ENCODE measurements at places on chromosomes 5 and 9. TPM values are rescaled to one million over a fixed set of nuclear protein-coding genes. Genes with fewer than 3 reads are reported as not detected.
A peak's percentile ranks its signal among the peaks of the same experiment; 100 is the strongest.

- no peaks in the 10 kb centered on the region for H3K27me3 ChIP-seq
- peaks cover 3% of the 10 kb centered on the region for H3K4me1 ChIP-seq
- no peak overlapping the region for H3K4me3 ChIP-seq
- DNase-seq = no peak
- H3K36me3 ChIP-seq = peaks cover 18% of the 10 kb centered on the region
- peak overlapping the region; percentile 86 for H3K27ac ChIP-seq
Observed at GRCh38 chr9:109101810-109102209, 17.9 kb downstream of the TMEM245 start.

GRCh38 chr9:126687930-126688461, 74.3 kb downstream of the LMX1B start:
- no peaks in the 10 kb centered on the region for H3K4me1 ChIP-seq
- H3K27me3 ChIP-seq = peaks cover 30% of the 10 kb centered on the region
- H3K36me3 ChIP-seq = no peaks in the 10 kb centered on the region

- no peak overlapping the region for H3K27ac ChIP-seq
- no peaks in the 10 kb centered on the region for H3K27me3 ChIP-seq
- no peaks in the 10 kb centered on the region for H3K36me3 ChIP-seq
- no peaks in the 10 kb centered on the region for H3K4me1 ChIP-seq
Observed at GRCh38 chr9:110016340-110016739, 191.6 kb downstream of the C9orf152 start.

- H3K36me3 ChIP-seq = no peaks in the 10 kb centered on the region
- no peak overlapping the region for H3K4me3 ChIP-seq
- H3K4me1 ChIP-seq = no peaks in the 10 kb centered on the region
- no peak for DNase-seq
Observed at GRCh38 chr5:125181159-125181558, 434.7 kb upstream of the ZNF608 start.

GRCh38 chr5:117131048-117131679, 556.5 kb upstream of the SEMA6A start:
- no peaks in the 10 kb centered on the region for H3K36me3 ChIP-seq
- peak; percentile 21 for DNase-seq
- no peaks in the 10 kb centered on the region for H3K27me3 ChIP-seq
- no peak overlapping the region for H3K4me3 ChIP-seq
- no peak overlapping the region for H3K27ac ChIP-seq
- H3K4me1 ChIP-seq = no peaks in the 10 kb centered on the region

DNA sequence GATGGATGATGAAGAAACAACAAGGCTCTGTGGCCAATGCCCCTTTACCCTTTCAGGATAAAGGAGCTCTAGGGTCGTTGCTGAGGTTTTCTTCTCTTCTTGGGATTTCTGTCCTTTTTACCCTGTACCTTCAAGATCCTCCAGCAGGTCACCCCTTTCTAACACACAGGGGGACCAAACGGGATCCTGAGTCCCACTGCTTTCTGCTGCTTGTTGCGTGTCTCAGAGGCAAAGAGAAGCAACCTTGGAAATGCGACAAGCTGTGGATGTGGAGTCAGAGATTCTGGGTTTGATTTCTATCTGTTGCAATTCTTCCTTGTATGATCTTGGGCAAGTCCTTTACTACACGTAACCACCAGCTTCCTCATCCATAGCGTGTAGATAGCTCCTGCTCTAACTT, 20.5 kb downstream of the GLRA1 start:
- no peaks in the 10 kb centered on the region for H3K27me3 ChIP-seq
- H3K4me1 ChIP-seq = no peaks in the 10 kb centered on the region
- H3K27ac ChIP-seq = no peak overlapping the region
- DNase-seq = no peak

DNA sequence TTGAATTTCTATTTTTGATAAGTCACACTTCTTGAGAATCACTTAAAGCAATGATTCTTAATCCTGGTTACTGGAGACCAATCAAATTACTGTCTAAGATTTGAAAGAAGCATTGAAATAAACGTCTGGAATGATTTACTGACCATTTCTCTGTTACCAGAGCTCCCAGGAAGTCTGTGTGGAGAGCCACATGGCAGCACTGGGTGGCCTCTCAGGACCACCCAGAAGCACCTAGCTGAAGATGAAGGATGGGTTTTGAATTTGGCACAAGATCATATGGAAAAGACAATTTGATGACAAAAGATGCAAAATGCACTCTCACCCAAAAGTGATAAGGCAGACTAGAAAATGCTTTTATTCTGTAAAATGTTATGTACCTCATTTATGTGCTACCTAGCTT, 30.4 kb downstream of the IARS1 start:
- peaks cover 85% of the 10 kb centered on the region for H3K36me3 ChIP-seq
- no peaks in the 10 kb centered on the region for H3K4me1 ChIP-seq
- no peaks in the 10 kb centered on the region for H3K27me3 ChIP-seq
- no peak overlapping the region for H3K27ac ChIP-seq

GRCh38 chr9:98795295-98795955, 930 bp downstream of the ANKS6 start:
- peak overlapping the region; percentile 17 for H3K4me3 ChIP-seq
- peaks cover 2% of the 10 kb centered on the region for H3K27me3 ChIP-seq
- H3K27ac ChIP-seq = no peak overlapping the region
- H3K36me3 ChIP-seq = no peaks in the 10 kb centered on the region
- no peaks in the 10 kb centered on the region for H3K4me1 ChIP-seq
- DNase-seq = no peak

DNA sequence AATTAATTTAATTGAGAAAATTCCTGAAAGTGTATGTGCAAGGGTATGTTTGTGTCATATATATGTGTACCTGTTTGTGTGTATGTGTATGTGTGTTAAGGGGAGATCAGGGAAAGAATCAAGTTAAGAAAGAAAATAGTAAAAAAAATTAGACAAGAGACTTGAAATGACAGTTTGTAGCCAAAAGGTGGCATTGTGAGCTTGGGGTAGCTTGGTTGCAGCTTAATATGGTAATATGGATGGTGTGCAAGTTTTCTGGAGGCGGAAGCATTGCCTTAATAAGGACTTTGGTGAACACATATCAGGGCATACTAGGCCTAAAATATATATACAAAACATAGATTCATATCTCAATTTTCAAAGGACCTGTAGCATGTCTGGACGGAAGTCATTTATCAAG, 129.9 kb downstream of the INSYN2B start:
- no peak for DNase-seq
- H3K4me3 ChIP-seq = no peak overlapping the region
- H3K4me1 ChIP-seq = no peaks in the 10 kb centered on the region
- peaks cover 38% of the 10 kb centered on the region for H3K36me3 ChIP-seq

- no peak for DNase-seq
- H3K36me3 ChIP-seq = no peaks in the 10 kb centered on the region
- H3K27ac ChIP-seq = no peak overlapping the region
- H3K4me3 ChIP-seq = no peak overlapping the region
Observed at GRCh38 chr5:23014266-23014665, 161.1 kb upstream of the CDH12 start.

DNA sequence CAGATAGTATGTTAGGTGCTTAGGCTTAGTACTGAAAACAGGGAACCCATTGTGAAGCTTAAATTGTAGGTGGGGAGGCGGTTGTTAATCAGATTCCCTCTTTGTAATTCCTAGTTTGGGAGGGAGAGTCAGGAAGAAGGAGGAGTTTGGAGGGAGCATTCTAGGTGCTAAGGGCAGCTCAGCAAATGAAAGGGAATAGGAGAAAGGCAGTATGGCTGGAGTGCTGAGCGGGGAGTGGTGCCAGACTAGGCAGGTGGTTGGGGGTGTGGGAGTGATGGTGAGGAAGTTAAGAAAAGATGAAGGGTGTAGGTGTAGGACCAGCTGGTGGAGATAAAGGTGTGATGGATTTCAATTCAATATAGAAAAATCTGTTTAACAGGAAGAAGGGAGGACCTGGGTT, 11.1 kb upstream of the GARNL3 start:
- no peaks in the 10 kb centered on the region for H3K36me3 ChIP-seq
- H3K4me3 ChIP-seq = no peak overlapping the region
- no peak overlapping the region for H3K27ac ChIP-seq
- H3K27me3 ChIP-seq = peaks cover 3% of the 10 kb centered on the region
- no peaks in the 10 kb centered on the region for H3K4me1 ChIP-seq

DNA sequence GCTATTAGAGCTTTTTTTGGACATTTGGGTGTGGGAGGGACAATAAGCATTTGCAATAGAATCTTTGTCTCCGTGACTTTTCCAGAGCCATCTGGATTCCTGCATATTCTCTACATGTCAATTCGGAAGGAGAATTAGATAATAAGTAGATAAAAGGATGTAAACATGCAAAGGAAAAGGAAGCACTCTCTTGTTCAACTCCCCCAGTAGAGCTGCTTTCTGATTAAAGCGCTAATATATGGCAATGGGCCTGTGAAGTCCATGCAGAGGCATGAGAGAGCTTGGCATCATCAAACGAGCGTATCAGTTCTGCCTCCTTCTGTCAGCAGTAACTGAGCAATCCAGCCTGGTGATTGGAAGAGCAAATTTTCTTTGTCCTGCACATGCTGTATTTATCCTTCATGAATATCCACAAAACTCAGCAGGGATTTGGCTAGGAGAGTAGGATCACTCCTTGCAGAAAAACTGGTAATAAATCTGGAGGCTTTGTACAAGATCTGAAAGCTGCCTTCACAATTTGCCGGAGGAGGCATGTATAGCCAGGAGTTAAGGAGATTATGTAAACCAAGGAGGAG, 1752.9 kb downstream of the MAT2B start:
- no peak for DNase-seq
- no peaks in the 10 kb centered on the region for H3K36me3 ChIP-seq
- no peak overlapping the region for H3K27ac ChIP-seq
- no peak overlapping the region for H3K4me3 ChIP-seq
- H3K4me1 ChIP-seq = no peaks in the 10 kb centered on the region
- H3K27me3 ChIP-seq = no peaks in the 10 kb centered on the region

GRCh38 chr9:20065046-20065445, 276.2 kb upstream of the SLC24A2 start:
- no peaks in the 10 kb centered on the region for H3K27me3 ChIP-seq
- no peak overlapping the region for H3K4me3 ChIP-seq
- H3K36me3 ChIP-seq = no peaks in the 10 kb centered on the region
- no peaks in the 10 kb centered on the region for H3K4me1 ChIP-seq

DNA sequence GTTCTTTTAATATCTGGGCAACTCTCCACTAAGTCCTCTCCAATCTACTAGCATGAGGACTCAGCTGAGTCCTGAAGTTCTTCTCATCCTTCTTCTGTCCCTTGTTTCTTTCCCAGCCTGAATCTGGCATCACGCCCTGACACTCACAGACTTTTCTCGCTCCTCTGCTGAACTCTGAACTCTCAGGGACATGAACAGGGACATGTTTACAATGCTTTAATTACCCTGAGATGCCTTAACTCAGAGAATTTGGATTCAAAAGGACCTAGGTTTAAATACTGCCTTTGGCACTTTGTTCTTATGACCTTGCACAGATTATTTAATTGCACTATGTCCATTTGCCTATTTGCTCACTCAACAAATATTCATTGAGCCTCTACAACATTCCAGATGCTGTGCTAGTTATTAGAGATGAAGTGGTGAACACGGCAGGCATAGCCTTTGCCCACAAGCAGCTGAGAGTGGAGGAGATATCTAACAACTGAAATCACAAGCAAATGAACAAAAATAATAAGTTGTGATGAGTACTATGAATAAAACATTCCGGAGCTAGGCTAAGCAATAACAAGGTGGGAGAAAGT, 106.0 kb downstream of the ADRB2 start:
- H3K27me3 ChIP-seq = no peaks in the 10 kb centered on the region
- H3K4me1 ChIP-seq = no peaks in the 10 kb centered on the region
- no peaks in the 10 kb centered on the region for H3K36me3 ChIP-seq

- H3K36me3 ChIP-seq = no peaks in the 10 kb centered on the region
- DNase-seq = no peak
- H3K4me3 ChIP-seq = no peak overlapping the region
- H3K27me3 ChIP-seq = no peaks in the 10 kb centered on the region
- H3K27ac ChIP-seq = no peak overlapping the region
- no peaks in the 10 kb centered on the region for H3K4me1 ChIP-seq
Observed at GRCh38 chr5:17401470-17402288, 96.4 kb upstream of the TAF11L2 start.

DNA sequence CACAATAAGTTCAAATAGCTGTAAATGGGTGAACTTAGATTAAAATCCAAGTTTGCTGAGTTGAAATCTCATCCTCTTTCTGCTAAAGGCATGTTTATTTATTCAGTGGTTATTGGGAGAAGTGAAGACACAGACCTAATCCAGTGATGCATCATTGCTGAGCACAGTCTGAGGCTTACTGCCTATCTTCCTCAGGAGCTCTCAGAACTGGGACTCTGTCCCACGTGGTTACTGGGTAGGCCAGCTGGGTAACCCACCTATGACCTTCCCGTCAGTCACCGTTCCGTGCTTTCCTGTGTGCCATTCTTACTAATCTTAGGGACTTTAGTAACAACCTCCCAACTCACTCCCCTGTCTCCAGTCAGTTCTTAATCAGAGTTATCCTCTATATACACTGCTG, 226.8 kb upstream of the ATP10B start:
- no peak overlapping the region for H3K27ac ChIP-seq
- H3K27me3 ChIP-seq = no peaks in the 10 kb centered on the region
- no peak overlapping the region for H3K4me3 ChIP-seq
- no peaks in the 10 kb centered on the region for H3K36me3 ChIP-seq
- H3K4me1 ChIP-seq = no peaks in the 10 kb centered on the region
- DNase-seq = no peak

DNA sequence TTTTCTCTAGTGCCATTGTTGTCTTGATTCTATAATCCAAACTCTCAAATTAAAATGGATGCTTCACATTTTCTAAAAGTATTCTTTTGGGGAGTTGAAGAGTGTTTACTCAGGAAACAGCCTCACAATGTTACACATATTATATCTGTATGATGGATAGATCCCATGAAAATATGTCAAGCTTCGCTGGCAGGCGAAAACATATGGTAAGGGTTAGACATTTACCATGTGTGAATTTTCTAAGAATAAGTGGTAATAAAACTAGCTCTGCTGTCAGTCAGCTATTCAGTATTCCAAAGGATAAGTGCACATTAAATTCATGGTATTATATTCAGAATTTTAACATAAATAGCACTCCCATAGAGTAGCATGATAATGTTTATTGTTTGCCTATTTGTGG, 13.3 kb upstream of the ADCY2 start:
- H3K4me3 ChIP-seq = no peak overlapping the region
- DNase-seq = no peak
- no peaks in the 10 kb centered on the region for H3K36me3 ChIP-seq
- no peaks in the 10 kb centered on the region for H3K27me3 ChIP-seq
- H3K4me1 ChIP-seq = no peaks in the 10 kb centered on the region
- no peak overlapping the region for H3K27ac ChIP-seq

GRCh38 chr5:115542086-115542485, 2.5 kb downstream of the FEM1C start:
- H3K27me3 ChIP-seq = no peaks in the 10 kb centered on the region
- DNase-seq = no peak
- no peaks in the 10 kb centered on the region for H3K36me3 ChIP-seq
- H3K4me3 ChIP-seq = peak overlapping the region; percentile 100

- H3K4me1 ChIP-seq = no peaks in the 10 kb centered on the region
- peaks cover 51% of the 10 kb centered on the region for H3K36me3 ChIP-seq
- no peak overlapping the region for H3K27ac ChIP-seq
Observed at GRCh38 chr5:6598351-6598900, 34.4 kb downstream of the NSUN2 start.

GRCh38 chr5:115271295-115272050, 8.8 kb upstream of the PGGT1B start:
- no peak for DNase-seq
- H3K4me3 ChIP-seq = no peak overlapping the region
- no peaks in the 10 kb centered on the region for H3K4me1 ChIP-seq
- no peaks in the 10 kb centered on the region for H3K36me3 ChIP-seq
- H3K27ac ChIP-seq = no peak overlapping the region

SYK gene
- total RNA-seq = 55.9 TPM

SLC24A2 gene
- total RNA-seq = 0.05 TPM

BHMT2 gene
- total RNA-seq = 0.05 TPM

EGFL7 gene
- total RNA-seq = 18.1 TPM

CD274 gene
- 21.7 TPM for total RNA-seq

SLCO6A1 gene
- 0.14 TPM for total RNA-seq

BTNL9 gene
- 6.3 TPM for total RNA-seq

NEUROG1 gene
- total RNA-seq = 0.14 TPM

IRX4 gene
- total RNA-seq = not detected

ANXA1 gene
- 111 TPM for total RNA-seq

CARD6 gene
- total RNA-seq = 3.4 TPM

All from thymus (tissue), 14 donors.